Liver (tissue), 10 donors: ENCODE measurements at places on chromosomes 4 and X. TPM values are rescaled to one million over a fixed set of nuclear protein-coding genes. Genes with fewer than 3 reads are reported as not detected.

The UGT2B10 gene
- 122 TPM for total RNA-seq

DNA sequence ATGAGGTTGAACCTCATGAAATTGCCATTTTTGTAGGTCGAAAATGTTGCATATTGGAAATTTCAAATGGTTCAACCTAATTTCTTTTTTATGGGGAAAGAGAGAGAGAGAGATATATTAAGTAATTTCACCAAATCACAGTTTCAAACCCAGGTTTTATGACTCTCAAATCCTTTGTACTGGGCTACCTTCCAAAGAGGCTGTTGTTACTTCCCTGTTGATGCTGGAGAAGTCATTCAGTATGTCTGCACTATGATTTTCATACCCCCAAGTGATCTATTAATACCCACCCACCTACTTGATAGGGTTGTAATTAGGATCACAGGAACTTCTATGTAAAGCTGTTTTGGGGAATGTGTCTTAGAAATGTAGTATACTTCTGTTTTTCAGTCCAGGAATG lies 109.9 kb downstream of the ZNF330 start:
- no peak for DNase-seq

DNA sequence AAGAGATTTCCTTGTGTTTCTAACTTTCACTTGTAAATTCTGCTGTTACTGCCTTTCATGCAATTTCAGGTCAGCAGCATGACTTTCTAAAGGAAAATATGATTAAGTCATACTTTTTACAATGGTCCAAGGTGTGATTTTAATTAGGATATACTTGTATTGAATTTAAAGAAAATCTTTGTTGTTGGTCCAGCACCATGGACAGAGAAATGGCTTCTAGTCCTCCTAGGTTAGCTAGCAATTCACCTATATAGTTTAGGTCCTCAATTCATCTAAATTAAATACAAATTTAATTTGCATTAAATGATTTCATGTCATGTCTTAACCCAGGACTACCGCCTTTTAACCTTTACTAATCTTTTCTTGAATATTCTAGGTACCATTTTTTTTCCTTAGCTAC lies 304.9 kb upstream of the RPS6KA3 start:
- no peak for DNase-seq

DNA sequence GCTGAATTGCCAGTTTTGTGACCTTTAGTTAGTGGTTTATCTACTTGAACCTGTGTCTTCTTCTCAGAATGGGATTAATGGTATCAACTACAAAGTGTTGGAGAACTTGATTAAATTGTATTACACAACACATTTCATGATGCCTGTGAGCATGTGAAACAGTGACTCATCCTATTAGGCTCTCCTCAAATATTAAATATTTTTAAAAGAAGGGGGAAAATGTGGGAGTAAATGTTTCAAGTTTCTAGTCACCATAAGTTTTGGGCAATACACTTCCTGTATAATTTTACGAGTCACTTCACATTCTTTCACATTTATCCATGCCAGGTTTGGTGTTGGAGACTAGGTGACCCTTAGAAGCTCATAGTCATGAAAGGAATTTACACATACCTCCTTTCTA lies 147.0 kb downstream of the HS3ST1 start:
- no peak for DNase-seq
